Left lobe of liver (tissue), 2 donors: ENCODE measurements at places on chromosomes 6 and 20. TPM values are rescaled to one million over a fixed set of nuclear protein-coding genes. Genes with fewer than 3 reads are reported as not detected.

DNA sequence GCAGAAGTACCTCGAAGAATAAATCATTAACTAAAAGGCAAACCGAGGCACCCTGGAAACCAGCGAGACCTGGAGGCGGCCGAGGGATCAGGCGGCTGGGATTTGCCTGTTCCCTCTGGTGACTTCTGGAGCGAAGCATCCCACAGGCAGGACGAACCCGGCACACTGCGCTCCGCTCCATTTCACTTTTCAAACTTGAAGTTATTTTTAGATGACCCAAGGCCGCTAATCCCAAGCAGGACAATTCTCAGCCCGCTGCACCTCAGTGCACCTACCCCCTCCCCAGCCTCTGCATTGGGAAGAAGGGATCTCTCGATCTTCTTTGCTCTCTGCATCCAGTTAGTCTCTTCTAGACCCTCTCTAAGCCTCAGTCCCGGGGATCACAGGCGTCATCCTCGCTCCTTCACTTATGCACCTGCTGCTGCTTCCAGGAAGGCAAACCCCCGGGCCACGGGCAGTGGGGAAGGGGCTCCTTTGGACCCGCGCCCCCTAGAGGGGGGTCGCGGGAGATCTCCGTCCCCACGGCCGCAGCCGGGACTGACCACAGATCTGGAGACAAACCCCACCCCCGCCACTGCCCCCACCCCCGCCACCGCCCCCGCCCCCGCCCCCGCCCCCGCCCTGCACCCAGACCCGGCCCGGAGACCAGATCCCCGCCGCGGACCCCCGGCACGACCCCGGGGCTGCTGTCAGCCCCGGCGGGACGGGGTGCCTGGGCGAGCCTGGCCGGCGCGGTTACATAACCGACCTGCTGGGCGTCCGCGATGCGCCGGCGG is 636 bp downstream of the RCAN2 start:
- peak; percentile 45 for DNase-seq

DNA sequence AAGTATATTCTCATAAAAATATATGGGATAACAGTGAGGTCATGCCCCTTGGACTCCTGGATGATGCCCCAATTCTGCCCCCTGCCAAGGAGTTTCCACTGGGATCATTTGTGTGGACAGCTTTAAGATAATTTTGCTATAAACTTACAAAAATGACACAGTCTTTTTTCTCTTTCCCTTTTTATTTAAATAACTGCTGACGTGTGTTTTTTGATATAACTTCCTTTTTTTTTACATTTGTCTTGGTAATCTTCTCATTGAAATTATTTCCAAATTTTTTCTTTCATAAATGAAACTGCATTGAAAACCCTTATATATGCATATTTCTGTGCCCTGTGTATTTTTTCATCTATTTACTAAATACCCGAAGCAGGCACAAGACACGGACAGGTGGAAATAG is 31.3 kb downstream of the CST9L start:
- no peak for DNase-seq

- no peak for DNase-seq
Measured at GRCh38 chr6:137903933-137904821, 37.1 kb downstream of the TNFAIP3 start.

- no peak for DNase-seq
Measured at GRCh38 chr6:13308332-13308731, 20.0 kb downstream of the TBC1D7 start.

DNA sequence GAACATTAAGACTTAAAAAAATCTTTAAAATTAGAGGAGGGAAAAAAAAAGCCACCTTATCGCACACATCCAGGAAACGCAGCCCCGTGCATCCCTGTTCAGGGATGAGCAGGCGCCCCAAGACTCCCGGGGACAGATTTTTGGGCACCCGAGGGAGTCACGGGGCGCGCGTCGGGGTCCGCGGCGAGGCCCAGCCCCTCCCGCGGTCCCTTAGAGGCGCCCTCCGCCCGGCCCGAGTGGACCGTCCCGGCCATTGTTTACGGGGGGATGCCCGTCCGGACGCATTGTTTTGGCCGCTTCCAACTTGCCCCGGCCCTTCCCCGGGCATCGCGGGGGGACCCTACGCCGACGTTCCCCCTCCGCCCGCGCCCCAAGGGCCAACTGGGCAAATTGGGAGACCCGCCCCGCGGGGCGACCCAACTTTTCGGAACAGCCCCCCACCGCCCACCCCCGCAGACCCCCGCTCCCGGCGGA is 610 bp downstream of the ZNF217 start:
- peak; percentile 61 for DNase-seq

DNA sequence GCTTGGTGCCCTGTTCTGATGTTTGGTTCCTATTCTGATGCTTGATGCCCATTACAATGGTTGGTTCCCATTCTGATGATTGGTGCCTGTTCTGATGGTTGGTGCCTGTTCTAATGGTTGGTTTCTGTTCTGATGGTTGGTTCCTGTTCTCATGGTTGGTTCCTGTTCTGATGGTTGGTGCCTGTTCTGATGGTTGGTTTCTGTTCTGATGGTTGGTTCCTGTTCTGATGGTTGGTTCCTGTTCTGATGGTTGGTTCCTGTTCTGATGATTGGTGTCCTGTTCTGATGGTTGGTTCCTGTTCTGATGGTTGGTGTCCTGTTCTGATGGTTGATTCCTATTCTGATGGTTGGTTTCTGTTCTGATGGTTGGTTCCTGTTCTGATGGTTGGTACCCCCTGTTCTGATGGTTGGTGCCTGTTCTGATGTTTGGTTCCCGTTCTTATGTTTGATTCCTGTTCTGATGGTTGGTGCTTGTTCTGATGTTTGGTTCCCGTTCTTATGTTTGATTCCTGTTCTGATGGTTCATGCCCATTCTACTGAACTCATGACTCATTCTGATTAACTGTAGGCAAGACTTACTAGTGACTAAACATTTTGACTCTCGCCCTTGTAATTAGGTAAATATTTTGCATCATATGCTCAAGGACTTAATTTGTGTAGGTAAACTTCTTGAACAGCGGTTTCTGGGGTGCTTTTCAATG is 146.2 kb downstream of the DLL1 start:
- DNase-seq = no peak

MUC21 gene
- not detected for total RNA-seq

DNA sequence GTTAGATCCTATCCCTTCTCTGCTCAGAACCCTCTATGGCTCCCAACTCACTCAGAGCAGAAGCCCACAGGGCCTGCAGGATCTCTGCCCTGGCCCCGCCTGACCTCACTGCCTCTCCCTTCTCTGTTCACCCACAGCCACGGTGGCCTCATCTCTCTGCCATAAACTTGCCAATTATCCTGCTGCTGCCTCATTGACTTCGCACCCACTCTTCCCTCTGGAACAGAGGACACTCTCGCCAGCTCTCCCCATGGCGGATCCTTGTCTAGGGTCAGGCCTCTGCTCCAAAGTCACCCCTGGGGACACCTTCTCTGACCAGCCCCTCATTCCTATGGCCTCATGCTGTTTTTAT is 86.4 kb downstream of the CEBPB start:
- peak; percentile 45 for DNase-seq

GRCh38 chr6:119552021-119552420 is 202.5 kb upstream of the MAN1A1 start:
- DNase-seq = no peak

DNA sequence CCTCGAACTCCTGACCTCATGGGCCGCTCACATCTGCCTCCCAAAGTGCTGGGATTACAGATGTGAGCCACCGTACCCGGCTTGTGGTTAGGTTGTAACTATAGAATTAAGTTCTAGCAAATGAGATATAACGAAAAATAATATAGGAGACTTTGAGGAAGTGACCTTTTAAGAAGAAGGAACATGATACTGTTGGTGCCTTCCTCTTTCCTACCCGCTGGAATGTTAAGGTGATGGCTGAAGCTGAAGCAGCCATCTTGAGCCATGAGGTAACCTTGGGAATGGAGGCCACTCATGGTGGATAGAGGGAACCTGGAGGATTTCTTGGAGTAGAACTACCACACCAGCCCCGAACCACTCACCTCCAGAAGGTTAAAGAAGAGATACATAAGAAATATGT is 48.1 kb upstream of the MDGA1 start:
- no peak for DNase-seq

DNA sequence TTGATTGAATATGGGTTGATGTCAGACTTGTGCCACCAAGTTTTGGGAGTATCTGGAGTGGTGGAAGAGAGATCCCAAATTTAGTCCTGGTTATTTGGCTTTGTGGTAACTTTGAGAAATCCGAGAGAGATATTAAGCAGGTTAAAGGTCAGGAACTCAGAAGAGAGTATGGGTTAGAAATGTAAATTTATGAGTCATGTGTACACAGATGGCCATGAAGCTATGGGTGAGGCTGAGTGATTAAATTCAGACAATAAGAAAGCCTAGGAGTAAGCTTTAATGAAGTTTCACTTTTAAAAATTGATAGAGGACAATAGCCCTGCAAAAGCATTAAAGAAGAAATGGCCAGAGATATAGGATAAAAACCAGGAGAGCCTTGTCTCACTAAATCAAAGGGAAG is 14.3 kb downstream of the RIMS1 start:
- DNase-seq = no peak

DNA sequence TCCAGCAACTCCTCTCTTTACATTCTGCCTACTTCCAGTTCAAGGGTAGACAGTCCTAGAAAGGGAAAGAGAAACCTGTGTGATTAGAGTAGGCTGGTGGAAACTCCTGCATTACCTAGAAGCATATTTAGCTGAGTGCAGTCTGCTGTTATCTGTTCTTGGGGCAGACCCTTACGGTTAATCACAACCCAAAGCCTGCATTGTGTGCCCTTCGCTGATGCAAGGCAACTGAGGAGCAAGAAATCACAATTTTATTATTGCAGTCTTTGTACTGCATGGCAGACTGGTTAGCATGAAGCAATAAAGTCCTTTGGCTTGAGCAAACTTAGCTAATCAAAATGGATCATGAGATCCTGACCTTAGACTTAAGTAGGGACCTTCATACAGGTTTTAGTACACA is 1.5 kb upstream of the GOPC start:
- no peak for DNase-seq

GRCh38 chr6:161732594-161732993 is 458.7 kb upstream of the AGPAT4 start:
- no peak for DNase-seq

GRCh38 chr6:109424946-109425345 is 15.5 kb downstream of the PPIL6 start:
- no peak for DNase-seq

GRCh38 chr6:38806271-38806670 is 91.2 kb downstream of the DNAH8 start:
- no peak for DNase-seq

- no peak for DNase-seq
Measured at GRCh38 chr6:158071121-158072082, 89.7 kb downstream of the SYNJ2 start.

DNA sequence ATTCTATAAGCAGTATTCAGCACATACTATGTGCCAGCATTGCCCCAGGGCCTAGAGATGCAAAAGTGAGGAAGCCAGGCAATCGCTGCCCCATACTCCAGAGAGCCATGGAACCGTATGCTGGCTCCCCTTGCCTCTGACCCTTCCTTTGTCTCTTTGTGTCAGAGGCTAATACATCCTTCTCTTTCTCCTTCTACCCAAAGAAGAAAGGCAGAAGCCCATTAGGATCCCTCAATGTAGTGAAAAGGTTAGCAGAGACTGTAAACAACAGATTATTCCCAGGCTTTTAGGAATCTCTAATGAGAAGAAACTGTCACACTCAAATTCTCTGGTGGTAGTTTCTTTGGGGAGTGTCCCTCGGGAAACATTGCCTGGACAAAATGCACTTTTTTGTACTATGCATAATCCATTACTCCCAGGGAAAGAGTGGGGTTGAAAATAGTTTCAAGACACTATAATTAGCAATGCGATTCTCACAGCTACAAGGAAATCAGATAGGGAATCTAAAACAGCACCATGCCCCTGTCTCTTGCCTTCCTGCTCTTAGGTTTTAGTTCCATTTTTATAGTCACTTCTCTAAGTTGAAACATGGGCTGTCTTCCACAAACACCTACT is 325.2 kb upstream of the CNR1 start:
- no peak for DNase-seq

- DNase-seq = no peak
Measured at GRCh38 chr20:37295001-37295400, 5.5 kb downstream of the MANBAL start.

DNA sequence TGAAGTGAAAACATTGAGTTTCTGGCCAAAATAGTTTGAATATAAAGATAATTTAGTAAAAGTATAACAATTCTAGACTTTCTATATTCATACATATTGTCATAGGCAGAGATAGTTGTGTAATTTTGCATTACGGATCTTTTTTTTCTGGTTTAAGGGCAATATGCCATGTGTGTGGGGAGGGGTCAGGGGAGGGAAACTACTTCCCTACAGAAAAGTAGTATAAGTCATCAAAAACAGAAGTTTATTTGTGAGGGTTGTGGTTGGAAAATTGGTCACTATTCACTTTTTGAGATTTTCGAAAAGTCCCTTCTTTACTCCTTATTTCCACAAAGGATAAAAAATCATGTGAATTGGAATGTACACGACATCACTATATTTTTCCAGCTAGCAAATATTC is 288.2 kb upstream of the PREP start:
- DNase-seq = no peak

RUNX2 gene
- 0.15 TPM for total RNA-seq

DNA sequence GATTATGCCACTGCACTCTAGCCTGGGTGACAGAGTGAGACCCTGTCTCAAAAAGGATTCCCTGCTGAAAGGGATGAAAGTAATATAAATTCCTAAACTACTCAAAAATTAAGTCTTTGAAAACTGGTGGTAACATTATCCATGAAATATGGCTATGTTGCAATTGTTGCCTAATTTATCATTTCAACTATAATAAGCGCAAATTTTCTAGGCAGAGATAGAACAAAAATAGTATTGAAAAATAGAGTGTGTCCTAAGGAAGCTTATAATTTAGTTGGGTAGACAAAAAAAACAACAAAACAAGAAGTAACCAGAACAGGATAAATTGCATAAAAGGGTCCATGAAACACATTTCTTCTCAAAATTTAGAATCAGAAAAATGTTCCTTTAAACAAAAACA is 68.0 kb downstream of the FKBP5 start:
- no peak for DNase-seq

GRCh38 chr6:18527836-18528743 is 140.9 kb downstream of the RNF144B start:
- no peak for DNase-seq

DNA sequence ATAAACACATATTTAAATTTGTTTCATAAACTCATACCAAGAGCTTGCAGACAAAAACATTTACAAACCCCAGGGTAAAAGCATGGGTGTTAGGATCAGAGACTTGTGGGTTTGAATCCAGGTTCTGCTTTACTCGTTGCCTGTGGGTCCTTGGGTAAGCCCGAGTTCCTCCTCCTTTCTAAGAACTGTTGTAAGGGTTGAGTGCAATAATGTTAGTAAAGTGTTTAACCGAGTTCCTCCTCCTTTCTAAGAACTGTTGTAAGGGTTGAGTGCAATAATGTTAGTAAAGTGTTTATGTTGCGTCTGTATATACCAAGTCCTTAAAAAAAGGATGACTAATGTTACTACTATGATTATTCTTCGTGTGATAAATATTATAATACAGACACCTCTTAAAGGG is 18.7 kb downstream of the CCDC170 start:
- no peak for DNase-seq

SPATS1 gene
- not detected for total RNA-seq
